ENCODE measurements at places on chromosomes 3 and 15.

DNA sequence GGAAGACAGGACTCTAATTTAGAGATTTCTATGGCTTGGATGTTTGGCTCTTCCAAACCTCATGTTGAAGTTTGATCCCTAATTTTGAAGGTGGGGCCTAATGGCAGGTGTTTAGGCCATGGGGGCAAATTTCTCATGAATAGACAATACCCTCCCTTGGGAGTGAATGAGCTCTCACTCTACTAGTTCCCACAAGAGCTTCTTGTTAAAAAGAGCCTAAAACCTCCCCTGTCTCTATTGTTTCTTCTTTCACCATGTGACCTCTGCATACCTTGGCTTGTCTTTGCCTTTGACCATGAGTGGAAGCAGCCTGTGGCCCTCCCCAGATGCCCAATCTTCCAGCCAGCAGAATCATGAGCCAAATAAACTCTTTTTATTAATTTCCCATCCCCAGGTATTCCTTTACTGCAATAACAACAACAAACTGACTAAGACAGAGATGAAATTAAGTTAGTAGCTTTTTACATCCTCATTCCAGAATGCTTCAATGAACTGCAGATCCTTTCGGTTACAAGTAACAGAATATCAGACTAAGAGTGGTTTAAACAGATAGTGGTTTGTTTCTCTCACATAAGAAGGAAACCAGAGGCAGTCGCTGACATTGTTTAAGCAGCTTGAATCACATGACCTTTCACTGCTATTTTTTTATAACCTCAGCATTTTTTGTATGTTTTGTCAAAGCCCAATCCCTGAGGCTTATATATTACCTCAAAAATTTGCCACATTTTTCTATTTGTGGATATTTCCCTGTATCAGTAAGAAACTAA lies 1013.3 kb upstream of the SEMA6D start:
- DNase-seq: no peak

GRCh38 chr15:75143738-75144334 lies 57.8 kb upstream of the C15orf39 start:
- DNase-seq: no peak

GRCh38 chr3:176814285-176814684 lies 383.0 kb downstream of the TBL1XR1 start:
- peak; percentile 29 for DNase-seq

DNA sequence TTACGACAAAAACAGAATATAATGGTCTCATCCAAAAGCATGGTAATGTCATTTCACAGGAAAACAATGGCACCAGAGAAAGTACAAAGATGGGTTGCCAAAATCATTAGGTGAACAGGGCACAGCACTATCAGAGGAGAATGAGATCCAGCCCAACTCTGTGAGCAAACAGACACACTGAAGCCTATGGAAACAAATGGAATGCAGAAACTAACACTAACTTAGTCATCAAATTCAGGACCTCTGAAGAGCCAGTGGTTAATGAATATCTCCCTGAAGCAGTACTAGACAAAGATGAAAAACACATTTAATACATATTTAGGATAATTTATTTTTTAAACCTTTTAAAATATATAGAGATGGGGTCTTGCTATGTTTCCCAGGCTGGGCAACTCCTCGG lies 14.6 kb upstream of the RPS17 start:
- DNase-seq: no peak

- DNase-seq: no peak
These were observed 148.0 kb upstream of the TPM1 start for GRCh38 chr15:62894322-62895085.

GRCh38 chr15:20351448-20351971 lies 190.1 kb downstream of the GOLGA6L6 start:
- no peak for DNase-seq

DNA sequence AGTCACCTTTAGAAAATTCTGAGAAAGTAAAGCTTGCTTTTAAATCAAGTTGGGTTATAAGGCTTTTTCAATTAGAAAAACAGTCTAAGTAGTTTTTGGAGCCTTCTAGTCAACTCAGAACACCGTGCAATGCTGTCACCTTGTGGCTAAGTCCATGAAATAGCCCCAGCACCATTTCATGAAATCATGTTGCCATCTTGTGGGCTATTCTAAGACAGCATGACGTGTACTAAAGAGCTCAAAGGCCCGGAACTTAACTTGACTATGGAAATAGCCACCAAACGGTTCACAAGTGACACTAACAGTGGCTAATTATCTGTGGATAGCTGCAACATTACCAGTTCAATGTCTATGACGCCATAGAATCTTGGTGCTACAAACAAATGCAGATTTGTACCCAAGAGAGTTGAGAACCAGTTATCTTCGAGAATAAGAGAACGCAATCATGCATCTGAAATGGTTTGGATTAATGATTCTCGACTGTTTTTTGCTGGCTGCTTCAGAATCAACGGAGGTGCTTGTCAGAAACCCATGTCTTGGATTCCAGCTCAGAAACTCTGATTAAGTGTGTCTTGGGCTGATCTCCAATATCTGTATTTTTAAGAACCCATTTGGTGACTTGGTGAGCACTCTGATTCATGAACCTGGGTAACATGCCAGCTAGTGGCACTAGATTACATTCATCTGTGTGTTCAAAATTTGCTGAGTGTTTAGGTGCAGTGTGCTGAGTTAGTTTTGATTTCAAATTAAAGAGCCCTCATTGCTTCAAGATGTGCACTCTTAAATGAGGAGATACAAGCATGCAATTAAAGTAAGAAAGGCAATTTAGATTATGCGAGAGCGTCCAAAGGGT lies 111.2 kb upstream of the MCTP2 start:
- DNase-seq: peak; percentile 32

GRCh38 chr3:30848087-30848779 lies 46.2 kb downstream of the GADL1 start:
- no peak for DNase-seq

DNA sequence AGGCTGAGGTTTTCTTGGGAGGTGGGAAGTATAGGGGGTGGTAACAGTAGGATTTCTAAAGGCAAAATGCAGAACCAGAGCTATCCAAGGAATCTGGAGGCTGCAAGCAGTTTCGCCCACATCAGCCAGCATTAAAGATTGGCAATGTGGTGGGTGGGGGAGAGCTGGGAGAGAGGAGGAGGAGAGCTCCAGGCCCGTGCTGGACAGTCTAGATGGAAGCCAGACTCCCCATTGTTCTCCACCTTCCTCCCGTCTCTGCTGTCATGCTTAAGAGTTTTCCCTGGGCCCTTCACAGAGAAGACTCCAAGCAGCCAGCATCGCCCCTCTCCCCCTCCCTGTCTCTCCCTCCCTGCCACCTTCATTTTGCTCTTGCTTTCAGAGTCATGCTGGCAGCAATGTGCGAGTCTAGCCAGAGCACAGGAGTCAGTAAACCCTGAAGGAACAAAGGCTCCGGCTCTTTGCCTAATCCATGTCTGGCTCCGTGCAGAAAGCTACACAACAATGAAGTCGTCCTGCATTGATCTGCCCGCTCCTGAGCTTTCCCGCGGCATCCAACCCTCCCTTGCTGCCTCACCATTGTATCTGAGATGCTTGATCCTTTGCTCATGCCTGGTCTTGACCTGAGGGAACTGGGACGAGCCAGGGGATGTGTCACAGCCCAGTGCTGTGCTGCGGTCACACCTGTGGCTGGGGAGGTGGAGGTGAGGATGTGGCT lies 282.9 kb downstream of the NTRK3 start:
- no peak for DNase-seq

DNA sequence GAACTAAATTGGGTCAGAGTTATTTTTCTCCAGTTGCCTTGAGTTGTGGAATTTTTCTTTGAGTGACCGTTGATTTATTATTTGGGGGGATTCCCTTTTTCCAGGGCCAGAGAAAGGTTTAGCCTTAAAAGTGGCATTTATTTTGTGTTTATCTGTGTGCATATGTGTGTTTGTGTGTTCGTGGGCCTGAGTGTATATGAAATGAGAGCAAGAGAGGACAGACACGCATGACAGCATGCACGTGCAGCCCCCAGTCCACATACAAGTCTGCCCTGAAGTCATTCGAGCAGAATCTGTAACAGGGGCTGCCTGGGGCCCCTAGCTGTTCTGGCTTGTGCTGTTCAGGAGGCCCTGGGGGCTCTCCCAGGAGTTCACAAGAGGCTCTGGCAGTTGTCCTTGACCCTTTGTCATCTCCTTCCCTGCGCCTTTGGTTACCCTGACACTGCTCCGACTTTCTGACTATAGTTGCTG lies 18.3 kb upstream of the TRAK1 start:
- no peak for DNase-seq

DNA sequence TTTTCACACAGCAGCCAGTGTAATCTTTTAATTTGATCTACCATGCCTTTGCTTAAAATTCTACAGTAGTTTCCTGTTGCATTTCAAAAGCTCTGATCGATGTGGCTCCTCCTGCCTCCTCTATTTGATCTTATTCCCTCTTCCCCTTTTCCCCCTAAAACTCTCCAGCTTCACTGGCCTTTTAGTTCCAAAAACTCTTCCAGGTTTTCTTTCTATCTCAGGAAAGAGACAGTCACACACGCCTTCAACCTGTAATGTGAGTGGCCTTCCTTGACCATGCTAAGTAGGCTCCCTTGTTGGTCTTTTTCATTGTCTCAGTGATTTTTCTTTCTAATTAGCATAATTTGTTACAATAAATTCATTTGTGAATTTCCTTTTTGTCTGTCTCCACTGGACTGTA lies 985 bp downstream of the TEX9 start:
- DNase-seq: peak; percentile 31

GRCh38 chr15:64568765-64569164 lies 108.4 kb downstream of the ZNF609 start:
- DNase-seq: no peak

- no peak for DNase-seq
These were observed 105.9 kb downstream of the DUT start for GRCh38 chr15:48437178-48437577.

GRCh38 chr3:194984622-194985021 lies 286.3 kb downstream of the XXYLT1 start:
- no peak for DNase-seq

DNA sequence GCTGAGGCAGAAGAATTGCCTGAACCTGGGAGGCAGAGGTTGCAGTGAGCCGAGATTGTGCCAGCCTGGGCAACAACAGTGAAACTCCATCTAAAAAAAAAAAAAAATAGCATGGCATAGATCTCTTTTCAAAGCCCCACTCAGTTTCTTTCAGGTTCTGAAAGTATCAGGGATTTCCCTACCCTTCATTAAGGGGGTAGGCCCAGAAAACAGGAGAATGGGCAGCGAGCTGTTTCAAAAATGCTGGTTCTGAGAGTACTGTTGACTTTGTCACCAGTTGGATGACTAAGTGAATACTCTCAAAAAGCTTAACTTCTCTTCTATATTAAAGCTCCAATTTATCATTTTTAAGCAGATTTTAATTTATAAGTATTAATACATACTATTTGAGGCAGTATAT lies 72.8 kb downstream of the ARHGAP31 start:
- DNase-seq: no peak

GRCh38 chr3:65006300-65006739 lies 318.5 kb upstream of the ADAMTS9 start:
- no peak for DNase-seq

GRCh38 chr3:69499899-69500421 lies 114.1 kb upstream of the FRMD4B start:
- no peak for DNase-seq

DNA sequence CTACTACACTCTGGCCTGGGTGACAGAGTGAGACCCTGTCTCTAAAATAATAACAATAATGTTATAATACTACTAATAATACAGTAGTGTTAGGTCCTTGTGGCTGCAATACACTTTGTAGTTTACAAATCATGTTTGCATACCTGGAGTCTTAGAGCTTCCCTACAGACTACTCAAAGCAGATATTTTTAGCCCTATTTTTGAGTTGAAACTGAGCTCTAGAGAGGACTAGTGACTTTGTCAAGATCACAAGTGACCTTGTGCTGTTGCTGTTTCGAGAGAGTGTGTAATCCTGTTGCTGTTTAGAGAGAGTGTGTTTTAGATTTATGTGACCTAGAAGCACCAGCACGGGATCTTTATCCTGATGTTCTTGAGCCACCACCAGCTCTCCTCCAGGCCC lies 105.3 kb upstream of the RNU6-1 start:
- DNase-seq: no peak
